ENCODE measurements at places on chromosomes 12 and 14.
A peak's percentile ranks its signal among the peaks of the same experiment; 100 is the strongest.

DNA sequence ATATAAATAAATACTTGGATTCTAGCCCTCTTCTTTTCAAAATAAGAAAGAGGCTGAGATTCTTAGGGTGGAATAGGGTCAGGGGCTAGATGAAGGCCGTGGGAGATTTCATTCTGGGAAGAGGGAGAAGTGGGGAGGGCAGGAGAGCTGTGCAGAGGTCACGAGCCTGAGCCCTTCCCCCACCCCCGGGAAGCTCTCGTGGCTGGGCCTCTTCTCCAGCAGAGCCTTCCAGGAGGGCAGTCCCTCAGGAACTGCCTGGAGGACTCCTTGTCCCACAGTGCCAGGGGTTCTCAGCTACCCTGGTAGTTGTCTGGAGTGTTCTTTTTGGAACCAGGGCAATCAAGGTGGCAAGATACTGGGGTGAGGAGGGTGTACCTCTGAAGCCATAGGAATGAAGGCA lies 94.0 kb downstream of the ESR2 start:
- DNase-seq: no peak

GRCh38 chr14:55075628-55076175 lies 24.3 kb downstream of the MAPK1IP1L start:
- no peak for DNase-seq

DNA sequence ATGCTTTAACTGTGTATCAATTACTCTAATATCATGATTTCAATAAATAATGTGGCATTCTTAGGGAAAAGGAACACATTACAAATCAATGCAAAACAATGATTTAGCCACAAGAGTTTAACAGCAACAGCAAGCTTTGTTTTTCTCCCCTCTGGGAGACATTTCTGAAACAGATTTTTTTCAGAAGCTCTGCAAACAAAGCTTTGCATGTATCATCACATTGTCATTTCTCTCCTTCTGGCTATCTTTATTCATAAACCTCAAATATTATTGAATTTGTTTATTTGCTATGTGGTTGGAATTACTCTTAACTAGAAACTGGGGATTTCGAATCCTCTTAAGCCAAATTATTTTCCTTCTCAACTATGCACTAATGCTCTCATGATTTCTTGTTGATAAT lies 278.4 kb upstream of the ATXN7L3B start:
- no peak for DNase-seq

DNA sequence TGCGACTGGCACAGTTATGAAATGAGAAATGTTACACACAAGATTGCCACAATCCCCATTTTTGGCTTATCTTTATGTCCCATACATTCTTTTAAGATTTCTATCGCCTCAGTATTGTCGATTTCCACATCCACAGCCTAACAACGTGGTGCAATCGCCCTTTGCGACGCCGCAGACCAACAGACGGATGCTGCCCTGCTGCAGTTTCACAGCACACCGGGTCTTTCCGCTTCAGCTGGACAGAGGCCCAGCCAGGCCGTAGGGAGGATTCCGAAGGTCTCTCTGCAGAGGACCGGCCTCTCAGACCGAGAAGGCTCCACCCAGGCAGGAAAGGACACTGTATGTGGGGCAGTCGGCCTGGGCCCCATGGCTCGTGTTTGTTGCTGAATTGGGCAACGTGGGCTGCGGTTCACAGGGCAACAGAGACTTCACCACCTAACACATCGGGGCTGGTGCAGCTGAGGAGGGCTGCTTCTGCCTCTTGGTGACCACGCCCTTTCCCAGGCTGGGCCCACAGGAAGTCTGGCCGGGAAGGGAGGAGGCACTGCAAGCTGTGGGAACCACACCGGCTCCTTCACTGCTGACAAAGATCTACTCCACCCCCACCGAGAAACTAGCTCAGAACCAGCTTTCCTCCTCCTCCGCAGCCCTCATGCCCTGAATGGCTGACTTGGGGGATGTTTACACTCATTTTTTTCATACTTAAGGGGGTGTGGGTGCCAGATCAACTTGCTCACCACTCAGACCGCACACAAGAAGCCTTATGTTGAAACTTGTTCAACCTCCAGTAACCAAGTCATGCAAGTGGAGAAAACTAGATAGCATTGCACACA lies 32.9 kb upstream of the MDM1 start:
- DNase-seq: peak; percentile 67

GRCh38 chr12:1820191-1820895 lies at the start of gene LRTM2:
Gene LRTM2, plus strand, starts transcription at chr12:1820565. Its CDS starts 7,584 bp downstream, at chr12:1828149.
- no peak for DNase-seq

DNA sequence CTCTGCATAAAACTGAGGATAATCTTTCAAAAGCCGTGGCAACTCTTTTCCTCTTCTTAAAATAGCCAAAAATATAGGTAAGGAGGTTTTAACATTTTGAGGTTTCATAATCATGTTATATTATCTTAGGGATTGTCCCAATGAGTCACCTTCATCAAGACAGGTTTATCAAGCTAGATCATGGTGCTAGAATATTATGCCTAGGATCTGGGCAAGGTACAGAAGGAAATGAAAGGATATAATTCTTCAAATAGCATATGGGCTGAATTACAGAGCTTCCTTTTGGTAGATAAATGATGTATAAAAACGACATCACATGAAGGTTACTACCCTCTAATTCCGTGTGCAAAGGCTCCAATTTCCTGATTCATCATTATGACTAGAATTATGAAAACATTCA lies 28.6 kb upstream of the TBC1D15 start:
- no peak for DNase-seq

- DNase-seq: no peak
Observed at GRCh38 chr14:101853455-101854018, 92.0 kb downstream of the PPP2R5C start.

DNA sequence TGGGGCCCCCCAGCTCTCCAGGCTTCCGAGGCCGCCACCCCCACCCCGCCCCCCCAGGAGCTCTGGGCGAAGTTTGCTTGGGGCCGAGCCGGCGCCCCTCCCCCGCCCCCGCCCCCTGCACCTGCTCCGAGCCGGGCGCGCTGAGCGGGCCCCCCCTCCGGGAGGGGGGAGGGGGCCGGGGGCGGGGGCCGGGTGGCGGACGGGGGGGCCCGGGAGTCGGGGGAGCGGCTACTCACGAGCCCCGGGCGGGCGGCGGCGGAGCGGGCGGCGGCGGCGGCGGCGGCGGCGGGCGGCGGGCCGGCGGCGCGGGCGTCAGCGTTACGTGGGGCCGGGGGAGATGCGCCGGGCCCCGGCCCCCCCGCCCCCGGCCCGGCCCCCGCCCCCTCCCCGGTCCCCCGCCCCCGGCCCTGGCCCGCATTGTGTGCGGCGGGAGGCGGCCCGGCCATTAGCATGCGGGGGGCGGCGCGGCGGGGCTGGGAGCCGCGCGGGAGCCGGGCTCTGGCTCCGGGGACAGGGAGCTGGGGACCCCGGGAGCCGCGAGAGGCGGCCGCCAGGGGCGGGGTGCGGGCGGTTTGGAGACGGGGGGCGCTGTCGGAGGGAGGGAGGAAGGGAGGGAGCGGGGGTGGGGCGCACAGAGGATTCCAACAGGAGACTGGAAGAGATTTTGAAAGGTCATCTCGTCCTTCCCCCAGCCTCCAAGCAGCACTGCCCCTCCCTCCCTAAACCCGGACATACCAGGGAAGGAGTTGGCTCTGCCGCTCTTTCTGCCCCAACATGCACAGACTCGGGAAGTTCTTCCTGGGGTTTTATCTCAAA lies at the start of gene ZNF219:
Gene ZNF219, minus strand, starts transcription at position 580 of the 816 bp plus-strand sequence. CDS start 5,064 bp downstream, outside the sequence.
- no peak for DNase-seq

DNA sequence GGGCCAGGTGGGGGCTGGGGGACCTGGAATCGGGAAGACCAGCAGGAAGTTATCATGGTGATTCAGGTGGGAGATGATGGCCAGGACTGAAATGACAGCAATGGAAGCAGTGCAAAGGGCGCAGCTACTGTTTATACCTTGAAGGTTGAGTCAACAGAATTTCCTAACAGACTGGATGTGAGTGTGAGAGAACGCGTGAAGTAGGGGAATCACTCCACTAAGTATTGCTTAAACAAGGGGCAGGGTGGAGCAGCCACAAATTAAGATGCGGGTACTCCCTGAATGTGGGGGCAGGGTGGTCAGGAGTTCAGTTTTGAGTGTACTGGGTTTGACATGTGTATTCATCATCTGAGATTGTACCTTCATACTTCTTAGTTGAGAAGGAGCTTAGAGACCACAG lies 45.1 kb downstream of the MYF5 start:
- no peak for DNase-seq

DNA sequence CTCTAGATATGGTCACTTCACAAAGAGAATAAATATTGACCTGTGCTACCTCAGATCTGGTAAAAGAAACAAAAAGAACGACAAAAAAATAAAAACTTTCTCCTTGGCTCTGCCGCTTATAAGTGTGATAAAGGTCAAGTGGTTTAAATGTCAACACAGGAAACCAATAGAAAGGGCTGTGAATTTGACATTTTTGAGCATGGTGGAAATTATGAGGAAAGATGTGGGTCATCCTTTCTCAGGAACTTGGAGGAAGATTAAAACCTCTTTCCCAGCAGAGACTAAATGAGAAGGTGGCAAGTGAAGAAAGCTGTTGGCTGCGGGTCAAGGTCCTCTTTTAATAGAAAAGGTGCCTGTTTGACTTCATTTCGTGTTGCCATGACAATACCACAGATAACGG lies 28.2 kb downstream of the TESPA1 start:
- no peak for DNase-seq

DNA sequence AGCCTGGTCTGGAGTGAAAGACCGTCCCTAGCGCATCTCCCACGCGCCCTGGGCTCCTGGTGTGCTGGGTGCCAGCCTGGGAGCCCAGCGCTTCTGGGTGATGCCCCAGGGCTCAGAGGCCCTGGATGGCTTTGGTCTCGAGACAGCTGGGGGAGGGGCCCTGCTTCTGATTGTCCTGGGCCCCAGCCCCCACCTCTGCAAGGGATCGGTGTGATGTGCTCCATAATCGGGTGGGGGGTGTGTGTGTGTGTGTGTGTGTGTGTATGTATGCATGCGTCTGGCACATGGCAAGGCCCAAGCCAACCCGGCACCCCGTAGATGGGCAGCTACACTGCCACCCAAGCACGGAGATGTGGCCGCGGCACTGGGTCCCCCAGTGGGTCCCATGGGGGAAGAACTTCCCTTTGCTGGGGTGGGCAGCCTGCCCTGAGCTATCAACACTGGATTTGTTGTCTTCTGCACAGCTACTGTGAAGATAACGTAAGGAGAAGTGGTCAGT lies 3.1 kb downstream of the ZBTB42 start:
- no peak for DNase-seq

- DNase-seq: no peak
Observed at GRCh38 chr12:65082406-65082805, 38.7 kb downstream of the WIF1 start.

- DNase-seq: no peak
Observed at GRCh38 chr14:89542786-89543424, 125.9 kb upstream of the FOXN3 start.

DNA sequence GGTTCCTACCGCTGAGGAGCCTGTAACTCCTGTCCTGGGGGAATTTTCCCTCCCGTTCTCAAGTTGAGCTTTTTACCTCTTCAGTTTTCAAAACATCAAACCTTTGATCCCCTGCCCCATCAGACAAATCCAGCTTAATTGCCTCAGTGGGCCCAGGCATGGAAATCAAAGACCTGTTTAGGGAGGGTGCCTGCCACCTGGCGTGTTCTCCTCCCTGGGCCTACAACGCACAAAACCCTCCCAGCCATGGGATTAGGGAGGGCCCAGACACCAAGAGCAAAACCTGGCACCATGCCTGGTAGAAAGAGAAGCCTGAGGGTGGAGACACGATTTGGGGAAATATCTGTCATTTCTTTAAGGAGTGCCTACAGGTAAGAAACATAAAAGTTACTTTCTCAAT lies 672.9 kb downstream of the BCL11B start:
- no peak for DNase-seq

GRCh38 chr12:5428332-5429221 lies 3.3 kb upstream of the NTF3 start:
- DNase-seq: no peak

DNA sequence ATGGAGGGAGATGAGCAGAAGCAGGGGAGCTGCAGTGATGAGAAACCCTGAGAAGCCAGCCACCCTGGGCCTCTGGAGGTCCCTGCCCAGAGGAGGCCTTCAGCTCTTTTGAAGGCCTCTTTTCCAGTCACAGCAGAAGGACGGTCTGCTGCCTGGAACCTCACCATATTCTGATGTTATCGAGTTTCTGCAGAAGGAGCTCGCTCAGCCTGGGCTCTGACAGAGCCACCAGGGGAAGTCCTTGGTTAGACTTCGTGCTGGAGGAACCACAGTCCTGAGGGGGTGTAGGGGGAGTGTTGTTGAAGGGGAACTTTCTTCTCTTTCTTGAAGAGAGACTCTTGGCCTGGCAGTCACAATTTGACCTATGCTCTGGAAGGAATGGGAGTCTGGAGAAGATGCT lies 25.1 kb upstream of the BATF start:
- peak; percentile 31 for DNase-seq

GRCh38 chr12:22333713-22334409 lies 646 bp downstream of the ST8SIA1 start:
- peak; percentile 17 for DNase-seq

GRCh38 chr12:111073370-111073769 lies 153.0 kb upstream of the MYL2 start:
- no peak for DNase-seq

All from T-helper 1 cell (primary cell).